Activated naive CD8-positive, alpha-beta T cell treated with anti-CD3 and anti-CD28 coated beads, Interleukin-2, amount 50 U/mL, for 16 hours (primary cell): ENCODE measurements at places on chromosomes 1 and 21.

GRCh38 chr1:64941461-64942117 lies 24.8 kb downstream of the JAK1 start:
- DNase-seq = no peak

- DNase-seq = no peak
These were observed 12.4 kb downstream of the CDA start for GRCh38 chr1:20601129-20601825.

- DNase-seq = no peak
These were observed 88.3 kb downstream of the LRRC40 start for GRCh38 chr1:70117046-70117445.

DNA sequence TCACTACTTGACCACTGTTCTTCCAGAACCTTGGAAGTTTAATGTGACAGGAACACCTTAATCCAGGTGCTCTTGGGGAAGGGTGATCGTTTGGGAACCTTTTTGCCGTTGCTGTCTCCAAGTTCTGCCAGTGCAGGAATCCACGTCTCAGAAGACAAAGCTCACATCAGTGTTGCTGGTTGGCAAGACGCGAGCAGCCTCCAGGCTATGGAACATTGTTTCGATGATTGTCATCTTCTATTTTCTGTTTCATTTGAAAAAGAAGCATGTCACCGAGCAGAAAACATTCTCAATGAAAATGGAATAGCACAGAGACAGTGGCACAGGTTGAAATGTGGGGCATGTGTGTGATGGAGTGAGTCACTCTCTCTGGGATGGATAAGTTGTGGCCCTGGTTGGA lies 11.7 kb downstream of the STUM start:
- DNase-seq = no peak

- DNase-seq = no peak
These were observed 30.2 kb upstream of the TRAF5 start for GRCh38 chr1:211296396-211296795.

- no peak for DNase-seq
These were observed 151.6 kb upstream of the CAMK1G start for GRCh38 chr1:209431813-209432442.

- DNase-seq = no peak
These were observed 92.6 kb upstream of the VAV3 start for GRCh38 chr1:108057541-108057940.

DNA sequence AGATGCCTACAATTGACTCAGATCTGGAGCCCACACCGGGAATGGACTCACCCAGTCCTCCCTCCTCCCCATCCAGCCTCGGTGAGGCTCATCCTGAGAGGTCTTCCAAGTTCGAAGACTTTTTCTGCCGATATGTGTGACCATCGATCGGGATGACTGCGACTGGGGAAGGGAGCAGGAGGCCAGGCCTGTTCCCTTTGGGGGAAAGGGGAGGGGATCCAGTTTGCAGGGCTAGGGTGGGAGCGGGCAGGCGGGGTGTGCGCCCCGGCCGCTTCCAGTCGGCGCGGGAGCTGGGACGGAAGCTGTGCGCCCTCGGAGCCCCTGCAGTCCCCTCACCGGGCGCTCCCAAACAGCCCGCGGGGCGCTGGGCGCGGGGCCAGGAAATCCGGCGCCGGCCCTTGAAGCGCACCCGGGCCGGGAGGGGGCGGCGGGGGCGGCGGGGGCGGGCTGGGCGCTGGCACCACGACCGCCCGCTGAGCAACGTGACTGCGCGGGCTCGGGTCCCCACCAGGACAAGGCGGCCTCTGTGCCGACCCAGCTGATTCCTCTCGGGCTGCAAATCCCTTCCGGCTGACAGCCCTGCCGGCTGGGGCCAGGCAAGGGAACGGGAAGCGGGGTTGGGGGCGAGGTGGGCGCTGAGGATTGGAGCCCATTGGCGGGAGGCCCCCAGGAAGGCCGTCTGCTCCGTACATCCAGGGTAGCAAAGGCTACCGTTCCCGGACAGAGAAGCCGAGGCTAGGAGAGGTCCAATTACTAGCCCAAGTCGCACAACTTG lies 103.9 kb downstream of the EBNA1BP2 start:
- no peak for DNase-seq

DNA sequence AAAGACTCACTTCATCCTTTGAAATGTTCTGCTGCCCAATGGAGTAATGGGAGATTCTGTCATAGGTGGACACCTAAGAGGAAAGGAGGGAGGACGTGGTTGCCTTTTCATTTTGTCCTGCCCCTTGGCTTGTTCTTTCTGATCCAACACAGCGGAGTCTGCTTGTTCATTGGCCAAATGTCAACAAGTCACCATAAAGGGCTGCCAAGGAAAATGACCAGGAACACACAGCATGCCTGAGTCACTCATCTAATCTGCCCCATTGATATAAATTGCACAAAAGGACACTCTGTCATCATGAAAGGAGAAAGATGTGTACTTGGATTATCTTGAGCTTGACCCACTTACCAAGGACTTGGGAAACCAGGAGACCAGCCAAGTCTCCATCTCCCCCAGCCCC lies 422.9 kb downstream of the SETD4 start:
- DNase-seq = no peak

DNA sequence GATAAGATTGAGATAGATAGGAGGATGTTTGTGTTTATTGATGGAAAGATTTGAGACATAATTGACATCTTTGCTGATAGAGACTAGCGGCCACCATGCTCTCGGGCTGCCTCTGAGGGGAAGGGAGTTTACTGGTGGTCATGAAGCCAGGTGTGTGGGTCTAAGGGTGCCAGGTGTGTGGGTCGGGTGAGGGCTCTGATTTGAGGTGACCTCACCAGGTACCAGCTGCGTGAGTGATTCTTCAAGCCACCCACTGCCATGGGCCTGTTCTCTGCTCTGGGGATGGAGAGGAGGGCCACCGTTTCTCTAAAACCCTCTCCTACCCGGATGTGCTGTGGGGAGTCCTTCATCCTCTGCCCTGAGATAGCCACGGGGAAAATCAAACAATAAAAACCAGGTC lies 3.2 kb downstream of the UBASH3A start:
- no peak for DNase-seq

DNA sequence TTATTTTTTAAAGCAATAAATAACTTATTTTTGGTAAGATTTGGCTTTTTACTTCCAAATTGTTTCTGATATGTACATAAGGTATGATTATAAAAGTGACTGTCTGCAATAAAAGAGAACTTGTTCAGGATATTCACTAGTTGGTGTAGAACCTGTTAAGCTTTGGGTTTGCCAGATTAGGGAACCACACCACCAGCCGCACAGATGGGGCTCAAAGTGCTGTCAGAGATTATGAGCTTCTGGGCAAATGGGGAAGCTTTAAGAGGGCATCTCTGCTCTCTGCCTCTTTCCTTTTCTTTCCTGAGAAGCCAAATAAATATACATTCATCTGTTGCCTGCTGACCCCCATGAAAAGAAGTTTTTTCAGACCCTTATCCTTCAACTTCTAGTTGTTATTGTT lies 25.4 kb downstream of the IVNS1ABP start:
- DNase-seq = no peak

DNA sequence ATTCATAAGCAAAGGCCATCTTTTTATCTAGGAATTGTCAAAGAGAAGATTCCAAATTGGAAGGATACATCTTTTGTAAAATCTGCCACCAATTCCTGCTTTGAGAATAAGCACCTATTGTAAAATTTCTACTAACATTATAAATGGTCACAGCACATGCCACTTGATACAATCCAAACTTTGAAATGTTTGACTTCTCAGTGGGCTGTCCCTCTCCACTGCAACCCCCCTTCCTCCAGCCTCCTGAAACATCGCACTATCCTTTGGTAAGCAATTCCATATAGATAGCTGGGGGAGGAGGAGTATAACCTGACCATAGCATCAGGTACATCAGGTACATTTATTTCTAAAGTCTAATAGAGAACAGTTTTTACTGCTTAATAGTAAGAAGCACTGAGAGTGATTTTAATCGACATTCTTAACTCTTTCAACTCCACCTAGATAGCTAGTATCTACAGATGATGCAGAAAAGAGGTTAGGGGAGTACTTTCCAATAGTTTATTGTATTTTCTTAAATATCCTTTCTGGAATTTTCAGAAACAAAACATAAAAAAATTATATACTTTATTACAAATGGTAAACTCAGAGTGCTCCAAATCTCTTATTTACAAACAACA lies 2.9 kb downstream of the JUN start:
- DNase-seq = no peak

GRCh38 chr1:29454616-29455380 lies 218.5 kb downstream of the PTPRU start:
- DNase-seq = no peak

GRCh38 chr1:40664167-40664537 lies 1.3 kb downstream of the RIMS3 start:
- no peak for DNase-seq

DNA sequence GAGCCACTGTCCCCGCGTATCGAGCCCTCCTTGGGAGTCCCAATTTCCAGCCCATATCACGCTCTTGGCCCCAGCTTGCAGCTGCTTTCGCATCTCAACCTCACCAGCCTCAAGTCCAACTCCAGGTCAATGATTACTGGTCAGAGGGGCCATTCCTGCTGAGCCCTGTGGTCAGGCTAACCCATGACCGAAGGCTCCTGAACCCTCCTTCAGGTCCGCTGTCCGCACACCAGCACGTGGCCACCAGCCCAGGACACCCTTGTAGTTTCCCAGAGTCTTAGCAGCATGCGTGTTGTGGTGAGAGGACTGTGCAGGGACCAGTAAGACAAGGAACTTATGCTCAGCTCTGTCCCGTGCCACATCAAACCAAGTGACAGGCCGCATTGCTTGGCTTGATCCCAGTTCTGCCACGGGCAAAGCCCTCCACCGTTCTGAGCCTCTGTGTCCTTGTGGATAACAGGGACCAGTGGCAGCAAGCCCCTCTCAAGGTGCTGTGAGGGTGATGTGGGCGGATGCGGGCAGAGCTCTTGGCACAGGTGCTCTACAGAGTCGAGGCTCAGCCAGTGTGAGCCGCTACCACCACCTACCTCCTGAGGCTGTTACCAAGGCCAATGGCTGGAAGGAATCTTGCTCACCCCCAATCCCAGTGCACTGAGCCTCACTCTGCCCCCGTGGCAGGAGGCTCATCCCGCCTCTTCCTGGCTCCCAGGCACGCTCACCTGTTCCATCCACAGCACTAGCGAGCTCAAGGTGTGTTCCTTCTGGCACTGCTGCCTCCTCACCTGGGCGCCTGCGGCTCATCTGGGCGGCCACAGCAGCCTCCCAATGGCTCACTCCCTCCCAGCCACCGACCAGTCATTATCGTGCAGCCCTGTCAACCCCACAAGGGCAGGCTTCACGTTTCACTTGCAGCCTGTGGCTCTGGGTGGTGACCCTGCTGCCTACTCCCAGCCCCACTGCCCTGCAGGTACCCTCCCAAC lies 20.4 kb downstream of the KRTAP10-1 start:
- no peak for DNase-seq

DNA sequence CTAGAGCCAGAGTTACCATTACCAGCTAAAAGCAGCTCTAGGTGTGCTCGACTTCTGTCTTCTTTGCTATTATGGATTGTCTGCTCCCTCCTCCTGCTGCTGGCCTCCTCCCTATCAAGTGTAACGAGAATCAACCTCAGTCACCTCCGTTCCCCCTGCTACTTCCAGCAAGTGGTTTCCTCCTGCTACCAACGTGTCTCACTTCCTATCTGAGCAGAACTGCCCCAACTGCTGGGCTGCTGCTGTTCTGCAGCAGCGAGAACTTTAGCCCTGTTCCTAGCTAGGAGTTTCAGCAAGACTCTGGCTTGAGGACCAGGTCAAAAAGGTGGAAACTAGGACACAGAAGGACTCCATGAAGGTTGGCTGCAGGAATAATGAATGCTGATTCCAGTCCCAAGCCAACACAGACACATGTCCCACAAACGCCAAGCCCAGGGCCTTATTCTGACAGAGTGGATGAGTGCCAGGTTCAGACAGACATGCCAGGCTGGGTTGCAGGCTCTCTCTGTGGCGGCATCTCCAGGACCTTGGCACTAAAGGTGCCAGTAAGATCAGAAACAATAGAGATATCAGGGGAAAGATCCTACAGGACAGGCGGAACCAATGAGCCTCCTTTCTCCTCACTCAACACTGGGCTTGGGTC lies 46.9 kb downstream of the CD34 start:
- no peak for DNase-seq

DNA sequence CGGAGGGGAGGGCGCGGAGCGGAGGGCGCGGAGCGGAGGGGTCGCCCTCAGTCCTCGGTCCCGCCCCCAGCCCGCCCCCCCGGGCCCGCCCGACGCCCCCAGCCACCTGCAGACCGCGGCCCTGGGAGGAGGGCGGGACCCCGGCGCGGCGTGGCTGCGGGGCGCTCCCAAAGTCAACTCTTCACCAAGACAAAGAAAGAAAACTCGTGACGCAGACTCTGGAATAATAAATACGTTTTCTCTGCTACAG lies 1.2 kb downstream of the HES4 start:
- DNase-seq = no peak

GRCh38 chr1:202802998-202803932 lies 5.0 kb downstream of the KDM5B start:
- no peak for DNase-seq

DNA sequence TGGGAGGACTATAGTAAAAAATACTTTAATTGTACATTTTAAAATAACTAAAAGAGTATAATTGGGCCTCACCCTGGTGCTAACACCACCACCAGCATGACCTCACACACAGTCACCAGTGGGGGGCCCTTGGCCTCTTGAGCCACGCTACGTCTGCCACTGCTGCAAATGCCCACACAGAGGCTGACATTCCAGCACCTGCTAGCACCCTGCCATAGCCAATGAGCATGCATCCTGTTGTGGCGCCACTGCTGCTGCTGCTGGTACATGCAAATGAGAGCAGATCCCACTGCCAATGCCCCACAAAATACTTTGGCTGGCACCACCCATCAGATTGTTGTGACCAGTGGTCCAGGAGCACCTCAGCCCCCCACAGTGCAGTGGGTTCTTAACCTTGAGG lies 31.5 kb upstream of the TNR start:
- DNase-seq = no peak
